Activated T-helper 9 cell treated with anti-CD3 and anti-CD28 coated beads, Interleukin-2, amount 50 U/mL, for 16 hours (primary cell): ENCODE measurements at places on chromosomes 2 and 18.

DNA sequence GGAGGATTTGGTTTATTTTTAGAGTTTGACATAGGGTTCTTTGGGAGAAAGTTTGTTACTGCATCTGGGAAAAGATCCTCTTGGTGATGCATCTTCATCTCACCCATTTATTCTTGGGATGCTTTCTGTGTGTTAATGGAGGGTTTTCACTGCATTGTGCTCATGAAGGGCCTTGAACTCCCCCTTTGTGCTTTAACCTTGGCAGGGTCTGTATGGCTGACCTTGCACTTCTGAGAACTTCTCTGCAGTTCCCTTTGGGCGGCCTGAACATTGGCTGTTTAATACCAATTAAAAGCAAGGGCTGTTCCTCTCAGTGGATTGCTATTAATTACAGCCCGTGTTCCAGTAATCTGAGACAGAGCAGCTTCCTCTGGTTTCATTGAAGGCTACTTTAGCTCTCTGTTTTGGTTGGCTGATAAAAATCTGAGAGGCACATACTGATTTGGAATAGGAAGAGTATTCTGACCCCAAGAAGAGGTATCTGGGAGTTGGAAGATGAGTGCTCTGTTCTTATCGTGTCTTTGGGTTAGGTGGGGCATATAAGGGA, 37.5 kb downstream of the FMNL2 start:
- DNase-seq = no peak

DNA sequence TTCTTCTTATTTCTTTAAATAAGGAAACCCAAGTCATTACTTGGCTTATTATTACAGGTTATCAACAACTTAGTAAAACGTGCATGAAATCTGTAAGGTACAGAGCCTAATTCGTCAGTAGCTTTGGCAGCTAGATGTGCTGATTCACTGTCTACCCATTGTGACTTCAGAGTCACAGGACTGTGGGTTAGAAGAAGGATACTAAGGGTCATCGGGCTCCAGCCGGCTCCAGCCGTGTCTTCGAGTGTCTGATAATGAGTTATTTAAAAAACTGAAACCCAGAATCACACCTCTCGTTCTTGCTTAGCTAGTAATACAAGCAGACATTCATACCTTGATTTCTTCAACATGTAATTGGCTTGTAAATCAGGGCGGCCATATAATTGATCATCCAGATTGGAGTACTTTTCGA, 170.5 kb downstream of the FMNL2 start:
- no peak for DNase-seq

DNA sequence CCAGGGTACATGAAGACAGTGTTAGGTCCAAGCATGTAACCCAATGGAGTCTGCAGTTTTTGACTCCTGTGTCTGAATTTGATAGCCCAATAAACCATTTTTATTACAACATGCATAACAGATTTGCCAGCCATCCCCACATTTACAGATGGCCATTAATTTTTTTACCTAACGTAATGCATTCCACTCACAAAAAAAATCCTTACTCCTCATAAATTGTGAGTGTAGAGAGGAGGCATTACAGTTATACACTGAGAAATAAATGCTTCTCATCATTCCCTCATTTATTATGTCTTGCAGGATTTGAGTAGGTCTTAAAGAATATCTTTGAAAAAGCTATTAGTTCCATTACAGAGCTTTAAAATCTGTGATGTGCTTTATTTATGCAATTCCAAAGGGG, 193.8 kb downstream of the CMPK2 start:
- DNase-seq = no peak

DNA sequence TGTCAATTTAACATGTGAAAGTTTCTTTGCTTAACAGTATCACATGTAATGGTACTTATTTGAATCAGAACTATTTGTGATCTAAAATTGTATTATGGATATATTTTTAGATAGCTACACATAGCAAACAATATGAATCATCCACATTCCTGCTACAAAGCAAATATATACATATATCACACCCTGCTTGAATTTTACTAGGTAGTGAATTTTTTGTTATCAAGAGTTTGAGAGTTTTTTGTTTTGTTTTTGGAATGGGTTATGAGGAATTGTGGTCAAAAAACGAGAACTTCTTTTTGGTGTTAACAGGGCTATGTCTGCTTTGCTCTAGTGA, 635.7 kb downstream of the NRXN1 start:
- DNase-seq = no peak

- no peak for DNase-seq
Observed at GRCh38 chr2:77831060-77831459, 308.9 kb upstream of the LRRTM4 start.

GRCh38 chr2:128436479-128437203, 118.0 kb upstream of the HS6ST1 start:
- DNase-seq = no peak

DNA sequence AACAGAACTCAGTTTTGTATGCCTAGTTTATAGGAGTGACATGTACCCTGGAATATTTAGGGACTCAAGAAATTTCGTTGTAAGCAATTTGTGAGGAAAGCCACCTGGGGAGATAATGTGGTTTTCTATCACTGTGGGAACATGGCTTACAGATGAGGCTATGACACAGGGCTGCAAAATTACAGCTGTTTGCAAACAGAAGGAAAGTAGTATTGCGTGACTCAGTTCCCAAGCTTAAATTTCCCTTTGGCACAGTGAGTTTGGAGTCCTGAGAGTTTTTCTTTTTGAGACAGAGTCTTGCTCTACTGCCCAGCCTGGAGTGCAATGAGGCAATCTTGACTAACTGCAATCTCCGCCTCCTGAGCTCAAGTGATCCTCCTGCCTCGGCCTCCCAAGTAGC, 149.8 kb downstream of the MYO5B start:
- no peak for DNase-seq

DNA sequence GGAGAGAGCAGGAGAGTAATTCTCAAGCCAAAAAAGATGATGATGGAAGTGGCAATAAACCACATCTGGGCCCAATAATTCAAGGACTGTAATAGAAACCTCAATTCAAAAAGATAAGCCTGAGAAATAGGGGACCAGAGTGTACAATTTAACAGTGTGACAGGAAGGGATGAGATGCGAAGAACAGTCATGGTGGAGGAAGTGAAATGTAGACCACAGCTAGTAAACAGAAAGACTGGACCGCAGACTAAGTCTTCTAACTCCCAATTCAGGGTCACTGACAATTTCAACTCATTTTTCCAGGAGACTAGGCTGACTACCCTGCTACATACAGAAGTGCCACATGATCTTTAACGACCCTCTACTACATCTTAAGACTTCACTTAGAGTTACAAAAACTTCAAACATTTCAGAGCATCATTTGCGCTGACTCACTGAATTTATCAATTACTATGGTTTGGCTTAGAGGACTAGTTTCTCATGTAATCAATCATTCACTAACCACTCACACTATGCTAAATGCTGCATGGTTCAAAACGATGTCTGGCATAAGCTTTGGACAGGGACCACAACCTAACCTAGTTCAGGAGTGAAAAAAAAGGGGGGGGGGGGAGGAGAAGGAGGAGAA, 9.0 kb downstream of the CUL3 start:
- no peak for DNase-seq

GRCh38 chr2:70905443-70906421, 30.0 kb upstream of the ATP6V1B1 start:
- DNase-seq = no peak

DNA sequence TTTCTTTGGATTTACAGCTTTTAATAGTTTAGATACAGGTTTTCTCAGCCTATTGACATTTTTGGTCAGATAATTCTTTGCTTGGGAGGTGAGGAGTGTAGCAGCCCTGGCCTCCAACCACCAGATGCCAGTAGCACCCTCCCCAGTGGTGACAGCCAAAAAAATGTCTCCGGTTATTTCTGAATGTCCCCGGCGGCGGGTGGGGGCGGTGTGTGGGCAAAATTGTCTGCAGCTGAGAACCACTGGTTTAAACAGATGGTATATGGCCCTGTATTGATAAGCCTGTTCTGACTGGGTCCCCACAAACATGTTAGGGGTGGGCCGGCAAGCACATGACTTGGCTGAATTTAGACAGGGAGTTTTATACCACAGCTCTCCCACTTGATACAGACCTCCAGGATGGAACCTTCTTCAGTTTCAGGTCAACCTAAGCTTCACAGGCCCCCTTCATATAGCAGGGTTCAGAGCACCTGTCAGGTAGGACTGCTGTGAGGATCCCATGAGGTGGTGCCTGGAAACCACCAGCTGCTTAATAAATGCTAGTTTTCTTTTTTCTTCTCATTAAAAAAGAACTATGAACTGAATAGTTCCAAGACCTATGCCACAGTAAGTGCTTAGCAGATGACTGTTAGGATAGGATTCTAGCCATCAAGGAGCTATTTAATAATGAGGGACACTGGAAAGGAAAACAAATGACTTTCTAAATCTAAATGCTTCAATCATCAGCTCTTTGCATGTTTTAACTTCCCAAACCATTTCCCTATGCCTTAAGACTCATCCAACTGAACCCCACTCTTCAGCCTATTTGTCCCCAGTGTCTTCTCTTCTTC, 18.1 kb downstream of the LPIN2 start:
- DNase-seq = peak; percentile 56

- DNase-seq = no peak
Observed at GRCh38 chr2:225244933-225245332, 154.6 kb upstream of the NYAP2 start.

- DNase-seq = no peak
Observed at GRCh38 chr18:23971097-23971440, 43.5 kb upstream of the TTC39C start.

DNA sequence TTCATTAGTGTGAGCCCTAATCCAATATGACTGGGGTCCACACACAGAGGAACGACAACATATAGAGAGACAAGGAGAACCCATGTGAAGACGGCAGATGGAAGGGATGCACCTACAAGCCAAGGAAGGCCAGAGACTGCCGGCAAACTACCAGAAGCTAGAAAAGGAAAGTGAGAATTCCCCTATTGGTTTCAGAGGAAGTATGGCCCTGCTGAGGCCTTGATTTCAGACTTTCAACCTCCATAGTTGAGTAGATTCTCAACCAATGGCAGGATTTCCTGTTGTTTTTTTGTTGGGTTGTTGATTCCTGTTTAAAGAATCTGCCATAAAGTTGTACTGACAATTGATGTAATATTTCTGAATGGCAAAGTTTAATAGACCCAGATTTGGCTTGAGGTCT, 241.5 kb downstream of the SATB2 start:
- no peak for DNase-seq

- no peak for DNase-seq
Observed at GRCh38 chr2:128444816-128445522, 126.3 kb upstream of the HS6ST1 start.

GRCh38 chr18:22566703-22567420, 149.1 kb upstream of the CTAGE1 start:
- DNase-seq = no peak

DNA sequence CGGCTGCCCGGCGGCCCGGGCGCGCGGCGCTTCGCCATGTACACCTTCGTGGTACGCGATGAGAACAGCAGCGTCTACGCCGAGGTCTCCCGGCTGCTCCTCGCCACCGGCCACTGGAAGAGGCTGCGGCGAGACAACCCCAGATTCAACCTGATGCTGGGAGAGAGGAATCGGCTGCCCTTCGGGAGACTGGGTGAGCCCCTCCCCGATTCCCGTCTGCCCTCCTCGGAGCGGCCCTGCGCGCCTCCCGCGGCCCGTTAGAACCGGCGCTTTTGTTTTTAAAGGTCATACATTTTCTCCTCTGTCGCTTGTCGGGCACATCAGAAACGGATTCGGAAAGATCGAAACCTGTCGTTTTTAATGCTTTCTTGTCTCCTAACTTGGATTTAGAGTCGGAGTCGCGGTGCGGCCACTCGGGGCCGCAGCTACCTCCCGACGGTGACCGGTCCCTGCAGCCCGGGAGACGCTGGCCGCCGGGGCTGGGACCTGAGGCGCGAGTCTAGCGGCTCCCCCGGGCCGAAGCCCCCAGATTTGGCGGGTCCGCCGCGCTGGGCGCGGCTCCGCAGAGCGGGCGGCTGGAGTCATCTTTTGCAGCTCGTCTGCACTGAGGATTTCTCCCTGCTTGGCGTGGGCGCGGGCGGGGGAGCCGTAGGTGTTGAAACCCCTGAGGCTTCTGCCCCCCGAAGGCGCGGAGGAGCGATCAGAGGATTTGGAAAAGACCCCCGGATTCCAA, 519 bp downstream of the TTL start:
- peak; percentile 8 for DNase-seq

GRCh38 chr2:53843595-53843994, 16.2 kb downstream of the GPR75 start:
- no peak for DNase-seq

DNA sequence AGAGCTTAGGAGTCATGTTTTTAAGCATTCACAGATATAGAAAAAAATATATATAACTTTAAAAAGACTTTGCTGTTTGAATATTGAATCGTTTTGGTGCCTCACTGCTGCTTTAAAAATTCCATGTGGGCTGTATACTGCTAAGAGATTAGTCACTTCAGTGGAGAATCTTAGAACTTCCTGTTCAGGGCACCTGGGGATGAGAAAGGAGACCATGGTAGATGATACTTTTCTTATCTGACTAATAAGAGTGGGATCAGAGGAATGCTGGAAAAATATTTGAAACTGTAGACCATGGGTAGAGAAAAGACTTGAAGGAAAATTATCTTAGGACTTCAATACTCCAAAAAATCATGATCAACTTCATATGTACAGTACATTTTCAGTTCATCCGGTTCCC, 442.2 kb upstream of the SETBP1 start:
- DNase-seq = no peak

GRCh38 chr2:223369889-223370288, 232.3 kb downstream of the SCG2 start:
- DNase-seq = no peak

DNA sequence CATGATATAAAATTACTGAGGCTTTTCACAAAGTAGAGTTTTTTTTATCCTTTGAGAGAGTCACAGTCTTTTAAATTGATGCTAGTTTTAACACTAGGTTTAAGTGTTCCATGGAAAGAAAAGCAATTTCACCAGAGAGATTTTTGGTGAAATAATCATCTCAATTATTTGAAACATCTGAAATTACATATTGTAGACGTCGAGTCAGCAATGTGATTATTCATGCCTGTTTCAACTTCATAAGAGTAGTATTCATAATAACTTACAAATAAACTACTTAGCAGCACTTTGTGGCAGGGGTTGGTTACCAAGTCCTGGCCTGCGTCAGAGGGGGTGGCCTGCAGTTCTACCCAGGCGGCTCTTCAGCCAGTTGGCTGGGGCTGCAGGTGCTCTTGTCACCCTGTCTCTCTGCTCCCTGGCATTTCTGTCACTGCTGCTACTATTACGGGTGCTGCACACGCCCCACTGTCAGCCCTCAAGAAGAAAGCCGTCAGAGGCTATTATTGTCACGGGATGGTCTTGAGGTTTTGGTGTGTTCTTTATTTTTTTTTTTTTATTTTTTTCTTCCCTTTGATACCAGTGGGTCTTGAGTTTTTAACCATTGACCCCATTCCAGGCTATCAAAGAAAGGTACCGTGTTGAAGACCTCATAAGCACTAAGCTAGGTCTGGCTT, 50.4 kb downstream of the MALT1 start:
- no peak for DNase-seq
